SHP77 treated with DMSO at 0.1 percent for 48 hours (cell line): ENCODE measurements at places on chromosomes 4 and X.

- no peak for DNase-seq
Measured at GRCh38 chrX:6024204-6024603, 204.5 kb downstream of the NLGN4X start.

DNA sequence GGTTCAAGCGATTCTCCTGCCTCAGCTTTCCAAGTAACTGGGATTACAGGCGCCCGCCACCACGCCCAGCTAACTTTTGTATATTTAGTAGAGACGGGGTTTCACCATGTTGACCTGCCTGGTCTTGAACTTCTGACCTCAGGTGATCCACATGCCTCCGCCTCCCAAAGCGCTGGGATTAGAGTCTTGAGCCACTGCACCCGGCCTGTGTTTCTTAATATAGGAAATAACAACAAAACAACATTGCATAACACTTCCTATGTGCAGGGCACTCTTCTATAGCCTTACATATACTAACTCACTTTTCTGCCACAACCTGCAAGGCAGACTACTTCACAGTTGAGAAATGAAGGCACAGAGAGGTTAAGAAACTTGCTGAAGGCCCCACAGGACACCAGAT lies 12.8 kb upstream of the TMEM131L start:
- DNase-seq = no peak

- no peak for DNase-seq
Measured at GRCh38 chr4:24624381-24624780, 40.0 kb upstream of the DHX15 start.

DNA sequence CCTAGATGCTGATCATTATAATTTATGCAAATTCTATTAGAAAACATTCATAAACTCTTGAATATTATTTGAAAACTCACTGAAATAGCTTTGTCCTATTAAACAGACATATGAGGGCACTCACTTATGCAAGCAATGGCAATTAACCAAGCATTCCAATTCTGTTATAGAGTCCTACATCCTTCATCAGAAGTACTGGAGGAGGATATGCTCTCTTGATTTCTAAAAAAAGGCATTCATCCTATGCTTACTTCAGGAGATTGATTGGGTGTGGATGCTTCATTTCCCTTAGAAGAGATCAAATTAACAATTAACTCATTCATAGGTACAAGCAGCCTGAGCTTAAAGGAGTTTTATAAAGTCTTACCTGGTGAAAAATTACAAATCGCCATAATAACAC lies 1317.2 kb downstream of the PCDH7 start:
- DNase-seq = no peak
